ENCODE measurements at places on chromosomes 5 and 9. TPM values are rescaled to one million over a fixed set of nuclear protein-coding genes. Genes with fewer than 3 reads are reported as not detected.

DNA sequence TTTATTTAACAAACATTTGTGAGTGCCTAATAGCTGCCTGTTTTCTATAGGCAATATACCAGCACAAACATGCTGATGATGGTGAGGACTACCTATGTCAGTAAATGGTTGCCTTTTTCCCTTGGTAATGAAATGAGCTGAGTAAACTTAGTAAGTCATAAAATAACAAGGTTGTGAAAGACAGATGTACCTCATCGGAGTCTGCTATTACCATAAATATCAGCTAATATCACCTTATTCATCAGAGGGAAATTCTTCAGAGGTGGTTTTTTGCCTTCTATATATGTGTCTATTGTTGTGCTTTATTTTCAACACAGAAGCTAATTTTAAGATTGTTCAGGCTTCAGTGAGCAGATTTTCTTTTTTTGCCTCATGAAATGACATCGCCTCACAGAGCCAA lies 1040.5 kb downstream of the DTWD2 start:
- DNase-seq = no peak

GRCh38 chr5:181171782-181172181 lies 24.4 kb downstream of the OR2V2 start:
- no peak for DNase-seq

GRCh38 chr5:55820488-55820887 lies 30.7 kb upstream of the IL31RA start:
- no peak for DNase-seq

DNA sequence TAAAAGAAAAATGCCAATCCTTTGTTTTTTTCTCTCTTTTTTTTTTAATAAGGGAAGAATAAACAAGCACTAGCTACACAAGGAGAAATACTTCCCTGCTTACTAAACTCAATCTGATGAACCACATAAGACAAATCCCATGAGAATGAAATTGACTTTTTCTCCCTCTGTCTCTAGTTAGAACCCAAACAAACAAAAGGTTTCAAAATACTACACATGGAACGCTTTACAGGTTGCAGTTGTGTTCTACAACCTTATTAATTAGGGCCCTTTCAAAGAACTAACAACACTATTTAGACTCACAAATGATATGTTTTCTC lies 124.5 kb downstream of the PDE4D start:
- DNase-seq = no peak

- no peak for DNase-seq
These were observed 42.6 kb downstream of the GSN start for GRCh38 chr9:121310571-121310970.

GRCh38 chr5:67643536-67643935 lies 446.9 kb upstream of the CD180 start:
- no peak for DNase-seq

- DNase-seq = no peak
These were observed 226.2 kb upstream of the KLF4 start for GRCh38 chr9:107715740-107716139.

PCDHGA6 gene
- 0.20 TPM for total RNA-seq

POU5F2 gene
- 0.10 TPM for total RNA-seq

ARRDC3 gene
- total RNA-seq = 12.7 TPM

MBLAC2 gene
- 7.2 TPM for total RNA-seq

TMEM215 gene
- not detected for total RNA-seq

ANXA1 gene
- total RNA-seq = 627 TPM

C5 gene
- total RNA-seq = 0.17 TPM
